ENCODE measurements at places on chromosomes 11 and 22.
A peak's percentile ranks its signal among the peaks of the same experiment; 100 is the strongest.

- DNase-seq = peak; percentile 93
Measured at GRCh38 chr22:46614025-46614931, 5.9 kb upstream of the GRAMD4 start.

DNA sequence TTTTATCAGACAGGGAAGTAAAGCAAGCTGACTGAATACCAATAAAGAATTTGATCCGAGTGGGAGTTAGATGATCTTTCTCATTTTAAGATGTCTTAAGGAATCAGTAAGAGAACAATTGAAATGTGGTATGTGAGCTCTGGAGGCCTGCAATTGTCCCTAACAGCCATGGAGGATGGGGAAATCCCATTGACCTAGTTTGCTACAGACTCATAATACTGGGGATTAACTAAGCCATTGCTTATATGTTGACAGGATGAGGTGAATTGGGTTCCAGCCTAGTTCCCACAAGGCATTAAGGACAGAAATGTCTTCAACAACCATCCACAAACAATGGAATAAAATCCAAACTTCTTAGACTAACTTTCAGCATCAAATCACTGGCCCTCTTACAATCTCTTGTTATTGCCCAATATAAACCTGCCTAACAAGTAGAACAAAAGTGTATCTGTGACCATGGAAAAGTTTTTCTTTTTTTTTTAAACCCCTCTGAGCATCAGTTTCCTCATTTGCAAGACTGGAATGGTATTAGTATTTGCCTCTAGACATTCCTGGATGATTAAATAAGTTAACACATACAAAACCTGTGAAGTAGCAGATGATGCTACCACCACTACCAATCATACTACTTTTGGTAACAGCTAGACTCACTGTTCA is 773.2 kb downstream of the DLG2 start:
- DNase-seq = no peak

- DNase-seq = no peak
Measured at GRCh38 chr11:124195189-124195734, 12.1 kb downstream of the OR10D3 start.

- DNase-seq = no peak
Measured at GRCh38 chr11:45079075-45079444, 67.4 kb upstream of the PRDM11 start.

DNA sequence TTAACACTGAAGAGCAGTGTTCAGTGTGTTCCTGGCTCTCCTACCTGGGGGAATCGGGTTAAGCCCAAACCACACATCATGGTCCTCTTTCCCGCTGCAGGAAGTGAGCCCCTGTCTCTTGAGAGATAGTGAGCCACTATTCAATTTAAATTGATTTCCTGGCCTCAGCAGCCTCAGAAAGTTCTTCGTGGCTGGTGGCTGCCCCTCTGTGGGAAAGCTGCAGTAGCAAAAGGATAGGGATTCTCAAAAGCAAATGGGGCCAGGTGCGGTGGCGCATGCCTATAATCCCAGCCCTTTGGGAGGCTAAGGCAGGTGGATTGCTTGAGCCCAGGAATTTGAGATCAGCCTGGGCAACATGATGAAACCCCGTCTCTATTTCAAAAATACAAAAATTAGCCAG is 49.1 kb upstream of the CD5 start:
- DNase-seq = no peak

DNA sequence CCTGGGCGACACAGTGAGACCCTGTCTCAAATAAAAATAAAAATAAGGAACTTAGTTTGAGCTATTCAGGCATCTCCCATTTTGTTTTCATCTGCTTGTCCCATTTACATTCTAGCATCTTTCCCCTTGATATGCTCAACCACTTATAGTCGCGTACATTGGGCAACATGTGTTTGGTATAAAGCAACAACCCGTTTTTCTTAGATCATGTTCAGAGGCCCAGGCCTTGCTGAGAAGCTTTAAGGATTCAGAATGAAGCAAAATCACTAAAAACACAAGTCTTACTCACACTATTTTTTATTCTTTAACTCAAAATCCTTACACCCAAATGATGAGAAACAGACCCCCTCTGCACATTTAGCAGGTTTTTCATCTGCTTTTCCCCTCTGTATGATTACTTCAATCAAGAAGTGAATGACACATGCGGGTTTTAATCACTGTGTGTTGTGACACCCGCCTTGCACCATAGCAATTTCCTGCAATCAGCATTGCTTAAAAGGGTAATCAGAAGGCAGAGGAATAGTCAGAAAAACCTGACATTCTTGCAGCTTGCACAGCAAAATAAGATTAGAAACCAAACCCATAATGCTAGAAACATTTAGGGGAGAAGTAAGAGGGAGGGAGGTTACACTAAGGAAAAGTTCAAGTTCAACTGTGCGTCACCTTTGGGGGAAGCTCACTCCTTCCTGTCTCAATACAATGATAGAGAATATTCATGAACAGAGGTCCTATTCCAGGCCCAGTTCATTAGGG is 25.9 kb downstream of the ALG9 start:
- DNase-seq = no peak

DNA sequence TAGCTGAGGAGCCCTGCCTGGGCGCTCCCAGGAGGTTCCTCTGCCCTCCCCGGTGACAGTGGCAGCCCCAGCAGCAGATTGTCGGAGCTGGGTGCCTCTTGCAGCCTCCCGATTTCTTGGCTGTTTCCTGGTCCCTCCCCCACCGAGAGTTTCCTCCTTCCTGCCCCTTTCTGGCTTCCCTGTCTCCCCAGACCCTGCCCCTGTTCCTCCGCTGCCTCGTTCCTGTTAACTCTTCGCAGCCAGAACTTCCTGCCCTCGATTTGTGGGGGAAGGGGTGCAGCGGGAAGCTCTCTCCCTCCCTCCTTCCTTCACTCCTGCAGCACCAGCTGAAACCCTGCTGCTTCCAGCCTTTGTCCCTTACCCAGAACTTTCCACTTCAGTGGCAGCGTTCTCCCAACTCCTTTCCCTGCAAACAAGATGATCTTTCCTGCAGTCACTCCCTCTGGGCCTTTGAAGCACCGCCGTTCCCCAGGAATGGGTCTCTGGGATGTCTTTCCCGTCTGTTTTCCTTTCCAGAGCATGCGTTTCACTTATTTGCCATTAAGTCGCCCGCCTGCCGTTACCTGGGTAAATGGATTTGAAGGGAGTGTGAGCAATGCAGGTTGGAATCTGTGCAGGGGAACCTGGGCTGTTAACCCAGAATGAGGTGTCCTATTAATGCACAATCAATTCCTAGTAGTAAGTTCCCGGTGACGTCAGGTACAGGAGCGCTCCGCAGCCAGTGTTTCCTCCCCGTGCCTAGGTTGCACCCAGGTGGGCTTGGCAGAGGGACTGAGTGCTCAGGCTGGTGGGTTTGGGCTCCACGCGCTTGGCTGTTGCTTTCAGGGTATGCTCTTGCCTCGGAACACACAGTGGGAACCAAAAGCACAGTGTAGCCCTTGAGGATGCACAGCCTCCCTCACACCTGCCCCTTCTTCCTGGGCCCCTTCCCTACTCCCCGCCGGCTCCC is 4.3 kb downstream of the GRK2 start:
- no peak for DNase-seq

- DNase-seq = no peak
Measured at GRCh38 chr22:35852076-35852475, 134.4 kb downstream of the APOL5 start.

- no peak for DNase-seq
Measured at GRCh38 chr11:70933981-70934583, 318.3 kb downstream of the SHANK2 start.

- DNase-seq = no peak
Measured at GRCh38 chr22:23109441-23109978, 32.3 kb downstream of the RSPH14 start.

DNA sequence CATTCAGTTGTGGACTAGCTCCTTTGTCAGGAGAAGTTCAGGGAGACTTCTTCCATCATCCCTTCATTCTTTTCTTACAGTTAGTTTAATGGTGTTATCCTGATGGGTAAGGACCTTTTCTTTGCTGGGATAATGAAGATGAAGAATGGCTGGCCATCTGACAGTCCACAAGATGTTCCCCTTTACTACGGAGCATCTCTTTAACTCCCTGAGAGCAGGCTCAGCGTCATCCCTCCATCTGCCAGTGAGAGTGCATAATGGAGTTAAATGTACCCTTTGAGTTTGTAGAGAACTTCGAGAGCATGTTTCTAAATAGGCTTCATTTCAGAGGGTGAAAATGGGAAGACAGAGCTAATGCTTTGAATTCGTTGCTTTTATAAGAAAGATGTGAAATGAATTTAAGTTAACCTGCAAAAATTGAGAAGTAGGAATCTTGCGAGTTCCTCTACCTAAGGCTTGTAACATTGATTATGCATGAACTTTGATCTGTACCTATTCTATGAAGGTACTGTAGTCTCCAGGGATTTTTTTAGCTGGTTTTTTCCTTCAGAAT is 1.7 kb downstream of the EP300 start:
- DNase-seq = no peak

GRCh38 chr11:102430158-102430836 is 22.3 kb downstream of the TMEM123 start:
- peak; percentile 64 for DNase-seq

DNA sequence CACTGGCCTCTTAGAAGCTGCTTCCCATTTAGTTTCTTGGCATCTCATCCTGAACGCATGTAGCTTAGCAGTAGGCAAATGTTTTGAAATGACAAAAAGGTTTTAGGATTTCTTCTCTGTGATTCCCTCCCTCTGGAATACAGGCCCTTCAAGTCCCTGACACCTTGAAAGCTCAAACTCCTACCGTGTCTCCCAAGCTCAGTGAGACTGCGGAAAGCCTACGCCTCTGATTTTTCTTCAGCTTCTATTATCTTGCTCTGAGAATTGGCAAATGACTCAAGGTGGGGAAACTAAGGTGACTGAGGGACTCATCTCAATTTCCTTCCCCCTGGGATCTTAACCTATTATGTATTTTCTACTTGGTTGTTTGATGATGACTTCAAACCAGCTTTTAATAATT is 130.3 kb downstream of the ENTHD1 start:
- DNase-seq = no peak

- DNase-seq = no peak
Measured at GRCh38 chr11:58719406-58720117, 12.2 kb downstream of the GLYAT start.

GRCh38 chr22:43828998-43829782 is 17.1 kb upstream of the EFCAB6 start:
- no peak for DNase-seq

- no peak for DNase-seq
Measured at GRCh38 chr22:25514436-25515180, 49.9 kb upstream of the GRK3 start.

DNA sequence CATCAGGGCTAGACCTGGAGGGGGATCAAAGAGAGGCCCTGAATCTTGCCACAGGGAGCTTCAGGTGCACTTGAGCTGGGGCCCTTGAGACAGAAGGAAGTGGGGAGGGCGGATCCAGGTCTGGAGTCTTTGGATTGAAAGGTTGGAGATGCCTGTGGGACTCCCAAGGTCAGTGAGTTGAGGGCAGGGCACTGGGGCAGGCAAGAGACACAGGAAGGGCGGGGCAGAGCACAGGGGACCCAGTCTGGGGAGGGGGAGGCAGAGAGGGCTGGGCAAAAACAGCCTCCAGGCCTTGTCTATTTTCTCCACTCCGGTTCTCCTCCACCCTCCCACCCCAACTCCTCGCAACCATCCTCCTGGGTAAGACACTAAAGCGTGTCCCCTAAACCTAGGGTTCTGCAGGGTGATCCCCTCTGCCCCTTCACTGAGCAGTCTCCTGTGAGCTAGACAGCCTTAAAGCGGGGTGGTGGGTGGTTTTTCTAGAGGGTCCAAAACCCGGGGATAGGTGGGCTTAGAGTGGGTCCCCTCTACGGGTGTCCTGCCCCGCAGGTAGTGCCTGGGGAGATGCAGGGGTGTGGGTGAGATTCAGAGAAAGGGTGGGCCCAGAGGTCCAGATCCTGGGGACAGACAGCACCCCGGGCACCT is 38.6 kb upstream of the CELSR1 start:
- DNase-seq = no peak

- no peak for DNase-seq
Measured at GRCh38 chr22:24466716-24467328, 28.3 kb upstream of the UPB1 start.

GRCh38 chr11:2271327-2272227 is 1.2 kb upstream of the ASCL2 start:
- no peak for DNase-seq

GRCh38 chr22:44193535-44193891 is 12.8 kb downstream of the PARVG start:
- DNase-seq = peak; percentile 79

GRCh38 chr11:92775003-92775676 is 194.3 kb upstream of the MTNR1B start:
- no peak for DNase-seq

DNA sequence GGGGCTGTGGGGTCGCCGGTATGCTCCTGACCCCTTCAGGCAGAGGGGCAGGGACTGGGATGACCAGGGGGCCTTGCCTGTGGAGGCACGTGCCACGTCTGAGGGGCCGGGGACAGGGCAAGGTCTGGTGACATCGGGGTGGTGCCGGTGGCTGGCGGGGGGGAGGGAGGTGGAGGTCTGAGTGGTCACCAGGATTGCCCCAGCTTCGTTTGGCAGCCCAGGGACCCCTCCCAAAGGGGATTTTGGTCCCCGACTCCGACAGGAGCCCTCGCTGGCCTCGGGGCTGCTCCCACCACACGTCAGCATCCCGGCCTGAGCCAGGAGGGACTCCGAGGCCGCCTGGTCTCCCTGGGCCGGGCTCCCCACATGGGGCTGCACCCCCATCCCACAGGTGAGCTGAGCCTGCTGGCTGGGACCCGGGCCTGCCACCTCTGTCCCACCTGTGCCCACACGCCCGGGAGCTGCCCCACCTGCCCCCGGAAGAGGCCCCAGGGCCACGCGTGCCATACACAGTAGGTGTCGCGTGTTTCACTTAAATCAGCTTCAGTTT is 1.1 kb upstream of the MUC6 start:
- no peak for DNase-seq

GRCh38 chr22:36369004-36369921 is 18.5 kb downstream of the MYH9 start:
- DNase-seq = no peak

GRCh38 chr22:44693756-44694155 is 8.2 kb upstream of the PRR5 start:
- no peak for DNase-seq

DNA sequence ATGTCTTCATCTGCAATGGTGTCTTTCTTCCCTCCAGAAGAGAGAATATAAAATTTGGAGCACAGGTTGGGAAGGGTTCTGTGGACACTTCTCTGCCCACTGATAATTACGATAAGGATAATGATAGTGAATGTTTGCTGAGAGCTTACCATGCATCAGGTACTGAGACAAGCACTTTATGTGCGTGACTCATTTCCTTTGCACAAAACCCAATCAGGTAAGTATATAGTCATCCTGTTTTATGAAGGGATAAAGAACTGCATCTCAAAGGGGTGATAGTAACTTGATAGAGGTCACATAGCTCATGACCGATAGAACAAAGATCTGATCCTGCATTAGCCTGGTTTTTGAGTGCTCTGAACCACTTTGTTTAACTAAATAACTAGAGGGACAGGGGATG is 9.4 kb downstream of the DRD2 start:
- no peak for DNase-seq

- DNase-seq = no peak
Measured at GRCh38 chr11:75556275-75556674, 5.8 kb upstream of the SERPINH1 start.

GRCh38 chr11:8839957-8840945 is 70.7 kb upstream of the AKIP1 start:
- no peak for DNase-seq

- DNase-seq = no peak
Measured at GRCh38 chr11:128152796-128153696, 434.3 kb downstream of the ETS1 start.

Data from T-helper 2 cell (primary cell).